ENCODE measurements at places on chromosomes 12 and 14. TPM values are rescaled to one million over a fixed set of nuclear protein-coding genes. Genes with fewer than 3 reads are reported as not detected.

Gene TMPRSS12
- not detected for total RNA-seq

Gene INSM2
- total RNA-seq = not detected

Gene SIX4
- 3.0 TPM for total RNA-seq

Gene CAPZA3
- total RNA-seq = not detected

Gene RDH11
- total RNA-seq = 34.8 TPM

Gene RIPK3
- total RNA-seq = 8.0 TPM

Gene ULK1
- 39.9 TPM for total RNA-seq

Gene OAS1
- total RNA-seq = 25.0 TPM

Gene TMEM30B
- total RNA-seq = 81.7 TPM

Gene KRT3
- total RNA-seq = not detected

Gene SSPN
- 109 TPM for total RNA-seq

Gene ADGRD1
- 59.2 TPM for total RNA-seq

All from aorta (tissue), 5 donors.